ENCODE measurements at places on chromosomes 2 and 18.

- peak; percentile 54 for DNase-seq
Measured at GRCh38 chr18:66616523-66616983, 12.7 kb upstream of the CDH19 start.

DNA sequence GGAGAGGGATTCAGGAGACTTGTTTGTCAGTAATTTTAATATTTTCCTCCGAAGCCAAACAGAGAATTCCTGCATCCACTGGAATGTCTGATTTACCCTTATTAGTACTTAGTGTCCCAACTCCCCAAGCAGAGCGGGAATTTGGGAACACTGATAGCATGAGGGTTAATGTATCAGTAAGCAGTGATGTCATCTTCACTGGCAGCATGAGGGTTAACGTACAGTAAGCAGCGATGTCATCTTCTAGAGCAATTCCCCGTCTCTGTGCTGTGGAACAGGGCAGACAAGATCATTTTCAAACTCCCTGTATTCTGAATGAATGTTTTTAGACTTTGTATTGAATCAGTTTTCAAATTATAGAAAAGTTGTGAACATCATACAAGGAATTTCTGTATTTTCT lies 228.9 kb downstream of the ZNF407 start:
- no peak for DNase-seq

DNA sequence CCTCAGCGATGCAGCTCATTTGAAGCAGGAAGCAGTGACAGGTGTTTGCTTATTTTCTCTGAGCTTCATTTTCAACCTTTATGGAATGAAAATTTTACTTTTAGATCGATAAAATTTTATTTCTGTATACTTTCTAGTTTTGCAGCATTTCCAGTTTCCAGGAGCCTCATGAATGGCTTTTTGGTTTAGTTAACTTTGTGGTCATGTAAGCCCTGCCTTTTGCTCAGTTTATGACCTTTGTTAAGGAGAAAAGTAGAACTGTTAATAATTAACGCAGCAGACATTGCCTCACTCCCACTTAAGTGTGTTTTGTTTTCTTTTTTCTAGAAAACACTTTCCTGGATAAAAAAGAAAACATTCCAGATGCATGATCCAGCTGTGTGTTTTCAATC lies 4.4 kb upstream of the FARP2 start:
- no peak for DNase-seq

DNA sequence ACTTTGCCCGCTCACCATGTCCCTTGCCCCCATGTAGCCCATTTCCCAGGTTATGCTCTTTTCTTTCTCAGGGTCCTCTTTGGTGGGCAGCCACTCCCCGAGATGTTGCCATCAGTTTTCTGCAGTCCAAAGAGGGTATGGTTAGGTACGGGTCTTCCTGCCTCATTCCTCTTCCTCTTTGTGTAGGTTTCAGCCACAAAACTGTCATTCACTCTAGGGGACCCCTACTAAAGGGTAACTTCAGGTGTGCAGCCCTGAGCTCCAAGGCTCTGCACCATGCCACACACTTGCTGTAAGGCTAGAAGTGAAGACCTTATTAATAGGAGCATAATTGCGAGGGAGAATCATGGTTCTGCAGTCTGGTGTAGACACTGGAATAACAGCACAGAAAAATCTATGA lies 99.8 kb upstream of the ZNF397 start:
- DNase-seq, result no peak

- DNase-seq, result no peak
Measured at GRCh38 chr2:135409436-135409835, 121.6 kb downstream of the ZRANB3 start.

DNA sequence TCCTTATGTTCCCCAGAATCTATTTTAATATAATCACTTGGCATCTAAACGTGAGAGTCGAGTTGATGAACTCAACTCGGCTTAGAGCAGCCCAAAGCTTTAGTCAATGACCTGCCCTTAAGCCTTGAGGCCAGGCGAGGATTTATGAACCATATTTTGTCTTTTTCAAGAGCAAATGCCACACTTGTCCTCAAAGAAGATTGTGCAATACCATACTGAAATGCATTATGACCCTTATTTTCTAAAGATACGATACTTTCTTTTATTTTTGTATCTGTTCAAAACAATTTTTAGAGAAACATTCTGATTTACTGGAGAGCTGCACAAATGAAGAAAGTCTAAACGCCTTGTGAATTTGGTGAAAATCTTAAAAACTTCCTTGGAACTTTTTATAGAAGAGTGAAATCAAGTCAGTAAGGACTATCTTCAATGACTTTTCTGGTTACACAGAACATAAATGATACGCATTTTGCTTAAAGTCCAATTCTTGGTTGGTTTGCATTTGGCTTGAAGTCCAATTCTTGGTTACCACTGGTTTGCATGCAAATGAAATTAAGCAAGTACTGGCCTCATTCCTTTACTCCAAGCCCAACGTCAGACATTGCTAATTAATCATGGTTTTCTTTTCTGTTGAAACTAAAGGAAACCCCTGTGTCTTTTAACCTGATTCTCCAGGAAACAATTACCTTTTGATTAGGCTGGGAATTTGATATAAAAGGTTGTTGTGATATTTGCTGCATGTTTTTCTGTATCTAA lies 105.8 kb upstream of the CAVIN2 start:
- no peak for DNase-seq
